ENCODE measurements at places on chromosomes 1 and 21.

GRCh38 chr1:204549313-204549712 is 33.1 kb downstream of the MDM4 start:
- no peak for DNase-seq

- no peak for DNase-seq
Measured at GRCh38 chr1:3181956-3182355, 113.0 kb downstream of the PRDM16 start.

GRCh38 chr1:30447701-30448100 is 275.7 kb downstream of the MATN1 start:
- DNase-seq = no peak

DNA sequence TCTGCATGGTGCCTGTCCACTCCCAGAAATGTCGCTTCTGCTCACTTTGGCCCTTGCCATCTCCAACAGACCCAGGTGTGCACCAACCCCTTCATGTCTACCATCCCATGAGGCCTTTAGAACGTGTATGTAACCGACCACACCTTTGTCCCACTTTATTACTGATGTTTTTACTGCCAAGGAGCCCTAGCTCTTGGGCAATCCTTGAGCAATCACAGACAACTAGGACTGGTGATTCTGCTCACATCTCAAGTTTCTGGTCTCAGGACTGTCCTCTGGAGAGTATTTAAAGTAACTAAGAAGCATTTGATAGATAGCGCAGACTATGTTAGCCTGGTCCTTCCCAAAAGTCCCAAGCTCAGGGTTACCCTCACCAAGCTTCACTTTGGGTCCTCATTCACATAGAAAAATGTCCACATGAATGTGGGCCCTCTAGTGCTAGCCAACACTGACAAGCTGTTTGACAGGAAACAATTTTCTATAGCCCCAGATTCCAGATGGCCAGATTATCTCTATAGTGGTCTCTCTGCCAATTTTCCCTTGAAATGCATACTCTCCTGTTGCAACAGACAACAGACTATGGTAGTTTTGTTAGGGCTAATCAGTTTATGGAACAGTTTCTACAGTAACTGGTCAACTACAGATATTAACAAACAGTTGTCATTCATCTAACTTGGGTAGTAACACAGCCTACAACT is 6.9 kb upstream of the TMEM81 start:
- DNase-seq = no peak

GRCh38 chr1:26477446-26478152 is 5.4 kb downstream of the HMGN2 start:
- no peak for DNase-seq

DNA sequence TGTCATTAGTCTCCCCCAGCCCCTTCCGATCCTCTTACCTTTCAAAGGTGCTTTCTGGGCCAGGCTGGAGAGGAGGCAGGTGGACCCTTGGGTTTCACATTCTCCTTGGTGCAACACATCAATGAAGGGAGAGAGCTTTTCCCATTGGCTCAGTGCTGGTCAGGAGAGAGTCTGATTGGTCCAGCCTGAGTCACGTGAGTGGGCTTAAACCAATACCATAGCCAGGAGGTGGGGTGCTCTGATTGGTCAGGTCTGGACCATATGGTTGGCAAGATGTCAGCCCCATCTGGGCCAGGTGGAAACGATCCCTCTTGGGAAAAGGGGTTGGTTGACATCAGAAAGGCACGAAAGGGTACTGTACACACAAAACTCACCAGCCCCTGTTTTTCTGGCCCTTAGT is 44.8 kb upstream of the ABCG1 start:
- no peak for DNase-seq

GRCh38 chr1:161021970-161022353 is 1.0 kb upstream of the F11R start:
- no peak for DNase-seq
